ENCODE measurements at places on chromosomes 12 and 14.

GRCh38 chr12:86249276-86249675 lies 6.9 kb downstream of the MGAT4C start:
- no peak for DNase-seq

- peak; percentile 28 for DNase-seq
Measured at GRCh38 chr12:89333564-89334252, 18.6 kb downstream of the DUSP6 start.

DNA sequence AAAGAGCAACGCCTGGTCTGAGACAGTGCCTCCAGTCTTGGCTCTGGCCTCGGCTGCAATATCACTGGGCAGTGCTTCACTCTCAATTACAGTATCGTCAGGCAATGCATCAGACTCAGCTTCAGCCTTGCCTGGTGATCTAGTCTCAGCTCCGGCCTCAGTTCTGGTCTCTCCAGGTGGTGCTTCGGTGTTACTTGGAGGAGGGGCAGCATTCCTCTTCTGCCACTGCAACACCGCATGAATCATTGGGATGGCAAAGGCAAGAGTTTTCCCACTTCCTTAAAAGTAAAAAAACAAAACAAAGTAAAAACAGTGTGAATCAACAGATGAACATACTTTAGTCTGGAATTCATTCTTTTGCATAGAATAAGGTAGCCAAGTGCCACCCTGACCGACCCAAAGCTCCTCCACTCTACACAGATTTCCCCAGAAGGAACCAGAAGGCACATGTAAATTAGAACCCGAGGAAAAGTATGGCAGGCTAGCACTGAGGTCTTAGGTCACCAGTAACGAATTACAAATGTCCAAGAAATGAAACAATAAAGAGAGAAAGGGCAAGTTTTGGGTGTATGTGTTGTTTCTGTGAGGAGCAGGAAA lies 18.6 kb downstream of the DDX24 start:
- DNase-seq, result no peak

DNA sequence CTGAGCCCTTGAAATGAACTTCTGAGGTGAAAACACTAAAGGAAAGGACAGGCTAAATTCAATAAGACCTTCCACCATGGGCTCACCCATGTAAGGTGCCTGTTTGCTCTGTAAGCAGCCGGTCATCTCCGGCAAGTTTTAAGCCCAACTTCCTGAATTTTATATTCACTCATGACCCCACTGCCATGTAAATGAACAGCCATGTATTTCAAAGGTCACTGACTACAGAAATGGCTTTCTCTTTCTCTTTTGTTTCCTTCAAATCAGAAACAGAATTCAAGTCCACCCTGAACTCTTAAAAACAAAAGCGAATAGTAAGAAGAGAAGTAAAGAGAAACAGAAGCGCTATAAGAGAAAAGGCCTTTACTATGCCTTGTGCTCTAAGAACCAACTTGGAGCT lies 61.7 kb upstream of the OVCH1 start:
- DNase-seq, result no peak

DNA sequence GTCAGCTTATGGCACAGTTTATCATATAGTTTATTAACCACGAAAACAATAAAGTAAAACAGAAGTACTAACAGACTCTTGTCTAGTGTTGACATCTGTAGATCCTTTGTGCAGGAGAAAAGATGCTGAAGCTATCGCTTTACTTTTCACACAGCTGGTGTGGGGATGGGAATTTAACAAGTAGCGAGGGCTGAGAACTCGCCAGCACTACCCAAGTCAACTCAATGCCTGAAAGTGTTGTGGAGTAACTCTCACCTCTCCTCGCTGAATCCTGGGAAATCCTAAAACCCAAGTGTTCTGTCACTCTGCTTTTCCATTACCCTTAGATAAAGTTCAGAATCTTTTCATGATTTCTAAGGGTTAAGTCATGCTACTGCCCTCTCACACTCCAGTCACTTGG lies 264.2 kb downstream of the BMP4 start:
- DNase-seq, result no peak

DNA sequence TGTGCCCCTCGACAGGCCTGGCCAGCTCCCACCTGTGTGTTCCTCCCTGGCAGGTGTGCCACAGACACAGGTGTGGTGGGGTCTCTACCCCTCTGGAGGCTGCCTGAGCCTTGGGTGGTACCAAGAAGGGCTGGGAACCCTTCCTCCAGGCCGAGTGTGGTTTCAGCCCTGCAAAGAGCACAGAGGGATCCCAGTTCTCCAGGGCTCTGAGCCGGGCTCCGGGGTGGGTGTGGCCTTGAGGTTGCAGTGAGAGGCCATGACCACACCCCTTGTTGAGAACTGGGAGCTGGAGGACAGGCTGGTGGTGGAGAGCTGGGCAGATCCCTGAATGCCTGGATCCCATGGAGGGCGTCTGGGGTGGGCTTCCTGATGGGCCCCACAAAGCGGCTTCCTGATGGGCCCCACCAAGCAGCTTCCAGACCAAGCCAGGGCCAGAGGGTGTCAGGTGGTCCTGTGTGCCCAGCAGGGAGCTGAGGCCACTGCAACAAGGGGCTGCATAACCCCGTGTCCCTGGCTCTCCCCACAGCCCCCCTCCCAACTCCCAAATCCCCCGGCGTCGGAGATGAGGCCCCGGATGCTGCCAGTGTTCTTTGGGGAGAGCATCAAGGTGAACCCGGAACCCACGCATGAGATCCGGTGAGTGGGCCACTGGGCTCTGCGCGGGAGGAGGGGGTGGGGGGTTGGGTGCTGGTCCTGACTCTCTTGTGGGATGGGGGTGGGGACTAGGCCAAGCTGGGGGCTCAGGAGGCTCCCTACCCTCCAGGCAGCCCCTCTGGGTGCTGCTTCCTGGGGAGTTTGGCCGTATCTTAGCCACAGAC lies 16.6 kb downstream of the RFLNA start:
- DNase-seq, result no peak
